Glutamatergic neuron (in vitro differentiated cells): ENCODE measurements at places on chromosomes 5 and 9.

DNA sequence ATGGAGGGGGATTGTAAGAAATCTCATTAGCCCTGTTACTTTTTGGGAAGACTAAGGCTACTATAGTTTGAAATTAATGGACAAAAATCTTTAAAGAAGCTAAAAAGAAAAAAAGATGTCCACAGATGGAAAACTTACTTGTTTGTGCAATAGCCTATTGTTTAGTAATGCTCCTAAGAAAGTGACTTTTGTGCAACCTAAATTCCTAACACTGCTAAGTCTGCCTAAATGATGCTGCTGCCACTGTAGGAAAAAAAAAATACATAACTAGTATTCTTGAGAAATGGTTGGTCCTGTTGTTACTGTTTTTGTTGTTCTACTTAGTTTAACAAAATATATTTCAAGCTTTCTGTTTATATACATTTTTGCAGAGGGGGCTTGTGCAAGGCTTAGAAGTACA, 108.2 kb upstream of the NR3C1 start:
- DNase-seq = no peak

GRCh38 chr5:76091351-76091750, 8.2 kb downstream of the SV2C start:
- no peak for DNase-seq

DNA sequence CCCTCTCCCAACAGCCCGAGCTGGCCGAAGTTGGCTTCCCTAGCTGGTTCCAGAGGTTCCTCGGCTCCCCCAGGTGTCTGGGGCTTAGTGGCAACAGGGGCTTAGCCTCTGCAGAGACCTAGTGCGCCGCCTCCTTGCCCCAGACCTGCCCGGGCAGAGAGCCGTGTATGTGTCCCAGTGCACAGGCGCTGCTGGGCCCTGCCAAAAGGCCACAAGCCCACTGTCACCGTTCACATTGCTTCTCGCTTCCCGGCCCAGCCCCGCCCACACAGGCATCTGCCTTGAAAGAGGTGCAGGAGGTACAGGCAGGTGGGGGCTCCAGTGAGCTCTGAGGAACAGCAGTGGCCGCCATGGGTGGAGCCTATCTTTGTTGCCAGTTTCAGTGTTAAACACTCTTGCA, 2.5 kb upstream of the CACFD1 start:
- no peak for DNase-seq

GRCh38 chr9:36840898-36841536, 193.1 kb downstream of the PAX5 start:
- DNase-seq = no peak

GRCh38 chr9:36208521-36209253, 18.0 kb downstream of the CLTA start:
- no peak for DNase-seq
